Right ventricle myocardium superior (tissue), 1 donor: ENCODE measurements at places on chromosomes 16 and 17. TPM values are rescaled to one million over a fixed set of nuclear protein-coding genes. Genes with fewer than 3 reads are reported as not detected.

Gene GRAPL
- 1.5 TPM for total RNA-seq

DNA sequence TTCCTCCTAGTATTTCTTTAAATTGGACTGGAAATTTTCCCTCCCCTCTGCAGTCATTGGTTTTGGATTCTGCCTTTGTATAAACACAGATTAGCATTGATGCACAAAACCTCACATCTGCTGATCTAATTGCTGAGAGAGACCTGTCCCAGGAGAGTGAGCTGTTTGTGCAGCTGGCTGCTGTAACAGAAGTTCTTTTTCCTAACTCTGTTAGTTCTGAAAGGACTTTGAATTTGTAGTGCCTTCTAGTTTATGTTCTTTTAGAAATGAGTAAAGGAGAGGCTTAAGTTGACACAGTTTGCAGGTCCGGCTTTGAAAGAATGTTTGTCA is 45.2 kb upstream of the KPNB1 start:
- no peak for DNase-seq

GRCh38 chr17:68807998-68808772 is 147.0 kb downstream of the ABCA8 start:
- no peak for DNase-seq

Gene SLC16A6
- total RNA-seq: 0.16 TPM

DNA sequence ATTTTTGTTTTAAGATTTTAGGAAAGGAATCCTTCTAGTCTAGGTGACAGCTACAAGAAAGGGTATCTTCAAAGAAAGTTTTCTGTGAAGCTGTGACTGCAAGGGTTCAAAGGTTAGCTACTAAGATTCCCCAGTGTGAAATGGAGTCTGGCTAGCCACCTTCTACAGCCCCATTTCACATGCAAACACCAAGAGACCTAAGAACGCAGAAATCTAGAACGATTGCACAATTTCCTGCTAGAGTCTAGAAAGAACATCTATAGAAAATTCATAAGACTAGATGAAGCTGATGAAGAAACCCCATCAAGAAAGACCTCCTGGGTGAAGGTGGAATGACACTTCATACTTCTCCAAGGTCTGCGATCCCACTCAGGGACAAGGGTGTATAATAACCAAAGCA is 77.1 kb downstream of the STX8 start:
- no peak for DNase-seq

Gene GPRC5B
- 83.7 TPM for total RNA-seq

Gene INCA1
- 2.8 TPM for total RNA-seq

Gene CALB2
- 0.30 TPM for total RNA-seq

Gene TOM1L2
- 253 TPM for total RNA-seq
